NCI-H187 (cell line): ENCODE measurements at places on chromosomes 1 and 21.
A peak's percentile ranks its signal among the peaks of the same experiment; 100 is the strongest.

DNA sequence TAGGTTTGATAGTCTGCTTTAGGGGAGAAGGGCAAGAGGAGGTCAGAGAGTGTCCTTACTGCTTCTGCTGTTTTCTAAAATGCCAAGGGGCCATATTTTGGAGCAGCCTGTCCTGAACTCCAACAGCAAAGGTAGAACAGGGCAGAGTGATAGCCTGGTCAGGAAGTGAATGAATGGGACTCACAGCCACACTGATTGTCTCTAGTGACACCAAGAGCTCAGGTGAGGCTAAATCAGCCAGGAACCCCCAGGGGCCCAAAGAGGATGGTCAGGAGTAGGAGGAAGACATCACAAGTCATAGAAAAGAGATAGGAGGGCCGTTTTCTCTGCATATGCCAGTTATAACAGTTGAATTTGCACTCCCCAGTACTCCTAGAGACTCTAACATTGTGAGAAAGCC lies 97.4 kb upstream of the DUSP10 start:
- DNase-seq, result no peak

GRCh38 chr1:156852418-156852874 lies 6.5 kb downstream of the INSRR start:
- peak; percentile 92 for DNase-seq

DNA sequence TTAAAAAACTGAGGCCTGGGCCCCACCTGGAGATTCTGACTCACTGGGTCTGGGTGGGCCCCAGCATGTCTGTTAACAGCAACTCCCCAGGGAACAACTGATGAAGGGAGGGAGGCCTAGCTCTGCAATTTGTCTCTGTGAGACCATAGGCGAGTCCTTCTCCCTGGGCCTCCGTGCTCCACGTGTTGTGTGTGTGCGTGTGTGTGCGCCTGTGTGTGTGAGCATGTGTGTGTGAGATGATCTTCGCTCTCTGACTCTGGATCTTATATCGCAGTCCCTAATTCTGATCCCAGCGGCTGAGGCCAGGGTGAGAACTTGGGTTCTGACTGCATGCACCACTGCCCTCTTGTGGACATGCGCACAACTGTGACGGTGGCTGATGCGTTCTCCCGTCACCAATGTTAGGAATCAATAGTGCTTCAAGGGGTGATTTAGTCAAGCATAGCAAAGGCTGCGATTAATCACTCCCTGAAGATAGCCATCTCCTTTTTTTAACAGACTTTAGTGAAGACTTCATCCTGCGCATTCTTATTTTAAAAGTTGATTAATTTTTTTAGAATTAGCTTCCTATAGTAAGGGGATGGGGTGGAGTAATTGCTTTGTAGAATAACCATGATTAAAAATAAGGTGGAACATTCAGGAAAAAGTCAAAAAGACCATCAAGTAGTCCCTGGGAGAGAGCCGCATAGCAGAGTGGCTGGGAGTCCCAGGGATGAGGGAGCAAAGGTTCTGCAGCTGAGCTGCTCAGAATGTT lies 62.4 kb upstream of the USP24 start:
- no peak for DNase-seq

GRCh38 chr1:109791495-109792043 lies 27.8 kb upstream of the EPS8L3 start:
- DNase-seq, result no peak

- DNase-seq, result no peak
These were observed 1713.4 kb downstream of the NCAM2 start for GRCh38 chr21:22711636-22712035.

DNA sequence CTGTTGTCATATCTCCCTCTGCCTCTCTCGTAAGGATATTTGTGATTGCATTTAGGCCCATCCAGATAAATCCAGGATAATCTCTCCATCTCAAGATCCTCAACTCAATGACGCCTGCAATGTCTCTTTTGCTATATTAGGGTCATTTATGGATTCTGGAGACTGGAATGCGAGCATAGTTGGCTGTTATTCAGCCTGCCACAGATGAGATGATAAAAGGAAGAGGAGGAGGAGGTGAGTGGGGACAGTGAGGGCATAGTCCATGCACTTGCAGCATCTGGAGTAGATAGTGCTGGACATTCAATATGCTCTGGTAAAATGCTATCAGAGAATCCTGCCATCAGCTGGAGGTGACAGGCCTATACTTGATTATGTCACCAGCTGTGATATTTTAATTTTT lies 131.6 kb upstream of the CACNA1E start:
- DNase-seq, result no peak

- DNase-seq, result no peak
These were observed 74.3 kb upstream of the IFNAR2 start for GRCh38 chr21:33155422-33155821.

DNA sequence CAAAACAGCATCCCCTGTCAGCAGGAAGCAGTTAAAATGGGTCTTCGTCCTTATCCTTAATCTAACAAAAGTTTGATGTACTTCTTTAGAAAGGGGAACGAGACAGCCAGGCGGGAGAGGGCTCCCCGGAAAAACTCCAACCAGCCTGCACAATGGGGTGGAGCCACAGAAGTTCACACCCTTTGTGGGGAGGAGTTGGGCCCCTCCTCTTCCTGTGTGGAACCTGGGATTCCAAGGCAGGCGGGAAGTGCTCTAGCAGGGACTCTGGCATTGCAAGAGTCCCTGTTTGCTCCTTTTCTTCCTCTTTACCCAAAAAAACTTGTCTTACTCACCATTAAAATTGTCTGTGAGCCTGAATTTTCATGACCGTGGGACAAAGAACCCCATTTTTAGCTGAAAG lies 47.7 kb downstream of the FCRL5 start:
- DNase-seq, result no peak

- no peak for DNase-seq
These were observed 146.0 kb upstream of the MAGI3 start for GRCh38 chr1:113244112-113244820.

GRCh38 chr1:152024223-152024622 lies 12.6 kb downstream of the S100A11 start:
- no peak for DNase-seq
